ENCODE measurements at places on chromosomes 2 and 18.

- DNase-seq, result no peak
Measured at GRCh38 chr2:218727502-218728165, 17.0 kb downstream of the TTLL4 start.

GRCh38 chr2:230678451-230678850 is 34.2 kb upstream of the CAB39 start:
- DNase-seq, result no peak

GRCh38 chr18:56321470-56321869 is 316.9 kb downstream of the TXNL1 start:
- DNase-seq, result no peak

DNA sequence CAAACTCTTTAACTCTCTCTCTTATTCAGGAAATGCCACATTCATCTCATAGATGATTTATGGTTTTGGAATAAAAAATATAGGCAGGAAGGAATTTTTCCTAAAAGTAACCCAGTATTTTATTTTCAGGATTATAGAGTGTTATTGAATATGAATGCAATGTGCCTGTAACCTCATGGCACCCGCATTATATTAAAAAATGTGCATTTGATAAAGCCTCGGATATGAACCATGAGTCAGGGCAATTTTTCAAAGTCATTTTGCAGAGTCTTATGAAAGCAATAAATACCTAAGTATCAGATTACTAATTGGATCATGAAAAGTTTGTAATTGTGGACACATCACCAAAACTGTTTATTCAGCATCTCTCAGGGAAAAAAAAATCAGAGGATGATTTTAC is 573.8 kb downstream of the TSN start:
- DNase-seq, result no peak

GRCh38 chr2:173676647-173677046 is 288.5 kb downstream of the SP3 start:
- DNase-seq, result no peak

DNA sequence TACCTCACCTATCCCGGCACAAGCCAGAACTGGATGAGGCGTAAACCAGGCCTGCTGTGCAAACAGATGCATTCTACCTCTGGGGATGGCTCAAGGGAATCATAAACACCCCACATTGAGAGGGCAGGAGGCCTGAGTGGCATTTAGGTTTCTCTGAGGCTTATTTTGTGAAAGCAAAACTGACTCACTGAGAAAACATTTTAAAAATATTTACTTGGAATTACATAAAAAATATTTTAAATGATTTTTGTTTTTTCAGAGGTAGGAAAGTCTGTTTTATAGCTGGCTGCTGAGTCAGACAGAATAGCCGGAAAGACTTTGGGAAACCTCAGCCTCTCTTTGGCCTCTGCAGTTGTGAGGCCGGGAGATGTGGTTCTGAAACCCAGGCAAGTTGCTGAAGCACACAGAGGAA is 244.1 kb downstream of the NCKAP5 start:
- DNase-seq, result no peak

GRCh38 chr18:79828258-79828657 is 30.5 kb downstream of the KCNG2 start:
- DNase-seq, result no peak

GRCh38 chr18:56461151-56461550 is 177.2 kb downstream of the TXNL1 start:
- DNase-seq, result no peak

DNA sequence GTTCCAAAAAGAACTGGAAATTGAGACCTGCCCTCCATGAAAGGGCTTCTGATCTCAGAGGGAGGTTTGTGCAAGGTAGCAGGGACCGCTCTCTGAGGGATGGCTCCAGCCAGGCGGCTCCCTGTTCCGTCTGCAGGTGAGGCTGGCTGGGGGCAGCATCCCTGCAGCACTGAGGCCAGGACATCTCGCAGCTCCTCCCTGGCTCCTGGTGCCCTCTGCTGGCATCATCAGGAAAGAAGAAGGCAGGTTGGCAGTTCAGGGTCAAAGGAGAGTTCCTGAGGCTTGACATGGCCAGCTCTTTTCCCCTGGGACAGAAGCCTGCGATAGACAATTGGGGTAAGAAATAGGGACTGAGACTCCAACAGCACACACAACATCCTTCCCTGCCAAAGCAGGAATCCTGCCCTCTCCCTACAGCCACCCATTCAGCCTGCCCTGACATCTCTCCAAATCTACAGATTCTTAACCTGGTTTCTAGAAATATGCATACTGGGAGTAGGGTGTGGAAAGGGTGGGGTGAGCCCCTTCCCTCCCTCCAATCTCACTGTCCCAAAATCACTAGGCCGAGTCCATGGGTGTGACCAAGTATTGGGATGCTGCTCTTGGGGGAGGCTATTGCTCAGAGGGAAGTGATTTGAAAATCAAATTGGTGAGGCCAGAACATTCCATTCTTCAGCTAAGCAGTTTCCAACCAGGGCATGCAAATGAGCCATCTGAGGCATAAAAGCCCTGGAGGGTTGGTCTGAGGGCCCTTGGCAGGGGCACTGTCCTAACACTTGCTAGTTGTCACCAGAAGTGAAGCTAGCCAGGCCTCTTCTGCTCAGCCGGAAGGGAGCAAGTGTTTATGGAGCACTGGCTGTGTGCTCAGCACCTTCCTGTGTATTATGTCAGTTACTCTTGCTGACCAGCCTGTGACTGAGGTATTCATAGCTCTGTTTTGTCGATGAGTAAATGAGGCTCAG is 185.4 kb downstream of the TFCP2L1 start:
- DNase-seq, result no peak

- no peak for DNase-seq
Measured at GRCh38 chr2:173138962-173139361, 63.3 kb downstream of the MAP3K20 start.

DNA sequence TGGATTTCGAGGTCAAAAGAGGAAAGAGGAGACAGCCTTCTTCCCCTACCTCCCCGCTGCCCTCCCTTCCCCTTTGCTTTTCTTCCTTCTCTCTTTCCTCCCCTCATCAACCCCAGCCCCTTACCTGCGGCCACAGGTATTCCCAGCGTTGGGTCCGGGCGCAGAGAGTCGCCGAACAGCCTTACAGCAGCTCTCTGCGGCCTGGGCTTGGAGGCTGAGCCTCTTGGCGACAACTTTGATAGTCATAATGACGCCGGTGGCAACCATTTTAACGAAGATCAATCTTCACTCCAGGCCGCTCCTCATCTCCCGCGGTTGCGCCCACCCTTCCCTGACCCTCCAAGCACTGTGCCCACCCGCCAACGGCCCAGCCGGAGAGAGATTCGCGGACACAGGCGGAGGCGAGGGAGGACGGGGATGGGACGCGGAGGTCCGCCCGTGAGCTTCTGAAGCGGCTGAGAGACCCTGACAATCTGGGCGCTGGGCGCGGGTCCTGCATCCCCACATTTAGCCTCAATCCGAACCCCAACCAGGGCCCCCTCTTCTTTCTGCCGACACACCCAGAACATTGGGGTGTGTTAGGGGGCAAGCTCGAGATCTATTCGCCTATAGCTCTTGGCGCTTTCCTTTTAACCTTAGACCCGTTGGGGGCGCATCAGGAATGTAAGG is 1.5 kb upstream of the EVX2 start:
- DNase-seq, result no peak

GRCh38 chr2:41871080-41871479 is 176.7 kb upstream of the PKDCC start:
- no peak for DNase-seq

- DNase-seq, result no peak
Measured at GRCh38 chr2:177549171-177549570, 156.6 kb downstream of the AGPS start.

GRCh38 chr18:12652861-12653401 is 5.0 kb downstream of the SPIRE1 start:
- DNase-seq, result no peak

DNA sequence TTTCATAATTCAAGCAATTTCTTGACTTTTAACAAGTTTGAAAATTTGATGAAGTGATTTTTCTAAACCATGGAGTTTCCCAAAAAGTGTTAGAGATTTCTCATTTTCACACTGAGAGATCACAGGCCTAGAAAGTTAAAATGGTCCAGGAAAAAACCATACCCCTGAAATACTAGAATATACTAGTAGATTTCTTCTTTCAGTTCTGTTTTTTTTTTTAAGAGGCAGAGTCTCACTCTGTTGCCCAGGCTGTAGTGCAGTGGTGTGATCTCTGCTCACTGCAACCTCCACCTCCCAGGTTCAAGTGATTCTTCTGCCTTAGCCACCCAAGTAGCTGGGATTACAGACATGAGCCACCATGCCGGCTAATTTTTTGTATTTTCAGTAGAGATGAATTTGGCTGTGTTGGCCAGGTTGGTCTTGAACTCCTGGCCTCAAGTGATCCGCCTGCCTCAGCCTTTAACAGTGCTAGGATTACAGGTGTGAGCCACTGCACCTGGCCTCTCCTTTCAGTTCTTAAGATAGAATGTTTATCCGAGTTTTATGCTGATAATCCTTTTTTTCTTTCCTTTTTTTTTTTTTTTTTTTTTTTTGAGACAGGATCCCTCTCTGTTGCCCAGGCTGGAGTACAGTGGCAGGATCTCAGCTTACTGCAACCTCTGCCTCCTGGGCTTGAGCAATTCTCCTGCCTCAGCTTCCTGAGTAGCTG is 14.4 kb downstream of the MTHFD2 start:
- DNase-seq, result no peak

- no peak for DNase-seq
Measured at GRCh38 chr2:94759211-94759610, 112.0 kb upstream of the TEKT4 start.

GRCh38 chr2:235669983-235670962 is 176.4 kb downstream of the AGAP1 start:
- no peak for DNase-seq

GRCh38 chr2:101619191-101619591 is 78.3 kb upstream of the MAP4K4 start:
- DNase-seq, result no peak

- DNase-seq, result no peak
Measured at GRCh38 chr18:55314031-55314430, 274.0 kb downstream of the TCF4 start.

GRCh38 chr2:143545949-143546255 is 416.7 kb downstream of the ARHGAP15 start:
- DNase-seq, result no peak

- no peak for DNase-seq
Measured at GRCh38 chr2:16351137-16351536, 314.5 kb downstream of the CYRIA start.

- DNase-seq, result no peak
Measured at GRCh38 chr2:66431274-66431642, 3.7 kb upstream of the MEIS1 start.

DNA sequence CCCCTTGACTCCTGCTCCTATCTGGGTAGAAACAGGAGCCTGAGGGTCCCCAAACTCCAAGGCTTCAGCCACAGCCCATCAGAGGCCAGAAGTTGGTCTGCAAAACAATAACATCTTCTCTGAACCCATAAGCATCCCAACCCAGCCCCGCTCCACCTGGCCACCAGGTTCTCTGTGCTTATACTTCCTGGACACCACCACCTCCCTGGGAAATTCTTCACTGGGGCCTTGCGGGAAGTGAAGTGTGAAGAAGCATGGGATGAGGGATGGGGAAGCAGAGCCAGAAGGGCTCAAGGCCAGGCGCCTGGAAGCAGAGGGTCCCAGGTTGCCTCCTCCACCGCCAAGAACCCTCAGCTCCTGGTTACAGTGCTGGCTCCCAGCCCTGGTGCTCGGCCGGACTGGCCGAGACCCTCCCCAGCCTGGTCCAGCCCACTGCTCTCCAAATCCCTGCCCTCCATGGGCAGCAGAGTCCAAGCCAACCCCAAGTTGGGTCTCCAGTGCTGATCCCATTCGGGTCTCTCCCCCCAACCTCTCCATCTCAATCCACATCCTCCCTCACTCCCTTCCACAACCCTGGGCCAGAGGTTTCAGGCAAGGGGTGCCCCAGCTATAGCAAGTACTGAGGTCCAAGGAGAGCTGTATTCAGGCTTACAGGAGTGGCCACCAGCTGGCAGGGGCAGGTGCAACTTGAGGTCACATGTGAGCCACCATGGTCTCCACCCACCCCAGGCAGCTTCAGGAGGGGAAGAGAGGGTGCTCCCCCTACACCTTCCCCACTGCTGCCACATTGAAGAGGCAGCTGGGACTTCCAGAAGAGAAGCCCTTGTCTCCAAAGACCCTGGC is 60.7 kb downstream of the TNS1 start:
- no peak for DNase-seq

- no peak for DNase-seq
Measured at GRCh38 chr2:8230466-8230865, 451.4 kb upstream of the ID2 start.

- DNase-seq, result no peak
Measured at GRCh38 chr2:98145070-98145469, 58.1 kb downstream of the VWA3B start.

- DNase-seq, result no peak
Measured at GRCh38 chr2:121251497-121251896, 33.5 kb downstream of the TFCP2L1 start.

- peak; percentile 13 for DNase-seq
Measured at GRCh38 chr2:230068651-230069055, at the start of gene SLC16A14. TSS of gene SLC16A14 (minus strand) at chr2:230068924. CDS start at chr2:230059352, 9,572 bp downstream.

DNA sequence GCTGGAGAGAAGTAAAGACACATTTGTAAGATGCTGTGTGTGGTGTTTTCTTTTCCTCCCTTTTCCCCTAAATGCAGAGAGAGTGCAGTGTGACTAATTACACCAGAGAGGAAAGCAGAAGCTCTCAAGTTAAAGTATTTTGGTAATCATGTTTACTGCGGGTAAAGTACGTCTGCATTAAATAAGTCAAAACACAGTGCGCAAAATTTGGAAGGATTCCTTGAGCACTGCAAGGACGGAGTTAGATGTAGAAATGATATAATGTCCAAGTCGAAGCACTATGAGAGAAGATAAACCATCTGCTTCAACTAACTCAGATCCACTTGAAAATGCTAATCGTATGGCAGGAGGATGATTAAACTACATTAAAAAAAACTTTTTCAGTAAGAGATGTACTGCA is 766.5 kb downstream of the RNF144A start:
- DNase-seq, result no peak

GRCh38 chr2:17749753-17750438 is 3.7 kb downstream of the SMC6 start:
- no peak for DNase-seq

GRCh38 chr2:120289221-120289906 is 36.7 kb downstream of the RALB start:
- DNase-seq, result no peak

GRCh38 chr2:126950504-126950903 is 51.8 kb downstream of the TEX51 start:
- no peak for DNase-seq
